ENCODE measurements at places on chromosomes 5 and 9.

DNA sequence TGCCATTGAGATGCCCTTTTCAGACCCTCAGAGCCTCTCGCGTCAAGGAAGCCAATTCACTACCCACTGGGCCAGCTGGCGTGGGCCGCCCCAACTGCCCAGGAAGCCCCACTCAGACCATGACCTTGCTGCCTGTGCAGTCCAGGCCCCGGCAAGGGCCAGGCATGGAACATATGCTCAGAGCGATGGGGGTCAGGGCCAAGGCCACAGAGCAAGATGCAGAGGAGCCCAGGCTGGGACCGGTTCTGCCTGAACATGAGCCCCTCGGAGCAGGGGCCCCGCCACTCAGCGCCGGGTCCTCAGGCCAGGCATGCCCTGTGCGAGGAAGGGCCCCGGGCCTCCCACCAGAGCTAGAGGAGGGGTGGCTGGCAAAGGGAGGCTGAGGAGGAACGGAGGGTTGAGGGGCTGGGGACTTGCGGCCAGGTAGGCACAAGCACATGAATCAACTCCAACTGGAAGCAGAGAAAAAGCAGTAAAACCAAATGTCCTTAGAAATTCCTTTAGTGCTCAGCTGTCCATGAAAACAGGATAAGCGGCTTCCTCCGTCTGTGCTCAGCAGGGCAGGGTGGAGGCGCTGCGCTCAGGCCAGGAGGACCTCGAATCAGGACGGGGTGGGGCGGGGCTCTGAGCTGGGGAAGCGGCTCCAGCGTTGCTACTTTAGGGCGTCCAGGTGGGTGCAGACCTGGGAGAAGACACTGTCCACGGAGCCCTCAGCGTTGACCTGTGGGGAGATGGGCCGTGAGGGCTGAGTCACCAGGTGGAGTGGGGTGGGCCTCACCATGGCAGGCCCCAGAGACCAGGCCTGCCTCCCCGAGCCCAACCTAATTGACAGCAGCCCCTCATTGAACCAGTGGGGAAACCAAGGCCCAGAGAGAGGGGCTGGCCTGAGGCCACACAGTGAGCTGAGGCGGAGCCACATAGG is 9.9 kb downstream of the AK1 start:
- no peak for DNase-seq

GRCh38 chr9:91714020-91714806 is 235.8 kb downstream of the ROR2 start:
- DNase-seq, result no peak

DNA sequence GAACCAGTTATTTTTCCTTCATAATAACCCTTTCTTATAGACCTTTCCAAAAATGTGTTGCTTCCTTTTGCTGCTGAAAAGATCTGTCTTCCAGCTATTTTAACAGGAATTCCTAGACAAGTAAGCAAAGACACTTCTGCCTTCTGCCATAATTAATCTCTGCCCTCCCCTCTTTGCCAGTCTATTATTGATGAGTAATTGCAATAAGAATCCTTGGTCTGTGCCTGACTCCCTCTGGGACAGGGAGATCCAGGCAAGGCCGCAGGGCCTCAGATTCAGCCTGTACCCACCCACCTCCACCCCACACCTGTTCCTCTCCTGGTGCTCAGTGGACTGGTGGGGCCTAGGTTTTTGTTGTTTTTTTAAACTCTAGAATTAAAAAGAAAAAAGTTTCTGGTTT is 8.3 kb downstream of the FOXD1 start:
- no peak for DNase-seq

DNA sequence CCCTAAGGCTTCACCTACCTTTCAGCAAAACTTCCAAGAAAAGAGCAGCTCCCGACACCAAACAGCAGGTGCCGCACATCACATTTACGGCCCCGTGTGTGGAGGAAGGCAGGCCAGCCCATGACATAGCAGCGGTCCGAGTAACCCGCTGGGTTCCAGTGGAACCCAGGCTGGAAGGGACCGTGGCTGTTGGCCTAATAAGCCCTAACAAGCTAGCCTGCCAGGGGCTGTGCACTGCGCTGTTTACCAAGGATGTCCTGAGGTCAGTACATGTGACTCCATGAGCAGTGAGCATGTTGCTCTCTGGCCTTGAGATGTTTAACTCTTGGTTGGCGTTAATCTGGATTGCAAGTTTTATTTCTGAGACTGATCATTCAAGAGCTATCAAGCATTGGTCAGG is 131.5 kb downstream of the FSTL4 start:
- DNase-seq, result no peak

GRCh38 chr5:140383300-140383699 is 18.3 kb upstream of the ANKHD1 start:
- no peak for DNase-seq

- no peak for DNase-seq
Measured at GRCh38 chr5:25948278-25948677, 1090.1 kb downstream of the CDH9 start.

DNA sequence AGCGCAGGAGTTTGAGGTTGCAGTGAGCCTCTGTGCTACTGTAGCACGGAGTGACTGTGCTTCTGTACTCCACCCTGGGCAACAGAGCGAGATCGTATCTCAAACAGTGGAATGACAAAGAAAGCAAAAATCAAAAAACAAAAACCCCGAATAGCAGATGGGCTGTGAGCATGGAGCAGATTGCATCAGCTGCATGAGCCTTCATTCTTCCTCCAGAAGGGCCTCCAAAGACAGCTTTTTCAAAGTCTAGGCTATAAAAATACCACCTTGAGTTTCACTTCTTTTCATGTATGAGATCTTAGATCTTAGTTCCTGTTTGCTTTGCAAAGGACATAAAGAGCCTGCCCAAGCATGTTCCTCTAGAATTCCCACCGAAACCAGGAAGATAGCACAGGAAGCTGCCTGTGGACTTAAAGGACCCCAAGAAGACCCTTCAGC is 15.0 kb upstream of the HSPB3 start:
- DNase-seq, result no peak

DNA sequence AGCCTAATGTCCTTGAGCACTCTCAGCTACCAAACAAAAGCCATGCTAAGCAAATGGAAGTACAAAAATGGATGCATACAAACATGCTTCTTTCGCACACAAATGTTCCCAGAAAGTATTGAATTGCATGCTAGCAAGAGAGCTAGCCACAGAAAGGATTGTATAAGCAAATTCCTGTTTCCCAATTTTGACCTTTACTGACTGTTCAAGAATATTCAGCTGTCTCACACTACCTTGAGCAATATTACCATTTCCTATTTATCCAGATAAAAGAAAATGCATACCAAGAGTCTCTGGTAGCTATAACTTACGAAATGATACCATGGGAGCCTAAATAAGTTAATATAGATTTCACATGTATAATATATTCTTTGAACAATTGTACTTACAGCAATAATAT is 264.6 kb downstream of the TMEM167A start:
- no peak for DNase-seq

- no peak for DNase-seq
Measured at GRCh38 chr5:123089914-123090660, 1.0 kb downstream of the PRDM6 start.

DNA sequence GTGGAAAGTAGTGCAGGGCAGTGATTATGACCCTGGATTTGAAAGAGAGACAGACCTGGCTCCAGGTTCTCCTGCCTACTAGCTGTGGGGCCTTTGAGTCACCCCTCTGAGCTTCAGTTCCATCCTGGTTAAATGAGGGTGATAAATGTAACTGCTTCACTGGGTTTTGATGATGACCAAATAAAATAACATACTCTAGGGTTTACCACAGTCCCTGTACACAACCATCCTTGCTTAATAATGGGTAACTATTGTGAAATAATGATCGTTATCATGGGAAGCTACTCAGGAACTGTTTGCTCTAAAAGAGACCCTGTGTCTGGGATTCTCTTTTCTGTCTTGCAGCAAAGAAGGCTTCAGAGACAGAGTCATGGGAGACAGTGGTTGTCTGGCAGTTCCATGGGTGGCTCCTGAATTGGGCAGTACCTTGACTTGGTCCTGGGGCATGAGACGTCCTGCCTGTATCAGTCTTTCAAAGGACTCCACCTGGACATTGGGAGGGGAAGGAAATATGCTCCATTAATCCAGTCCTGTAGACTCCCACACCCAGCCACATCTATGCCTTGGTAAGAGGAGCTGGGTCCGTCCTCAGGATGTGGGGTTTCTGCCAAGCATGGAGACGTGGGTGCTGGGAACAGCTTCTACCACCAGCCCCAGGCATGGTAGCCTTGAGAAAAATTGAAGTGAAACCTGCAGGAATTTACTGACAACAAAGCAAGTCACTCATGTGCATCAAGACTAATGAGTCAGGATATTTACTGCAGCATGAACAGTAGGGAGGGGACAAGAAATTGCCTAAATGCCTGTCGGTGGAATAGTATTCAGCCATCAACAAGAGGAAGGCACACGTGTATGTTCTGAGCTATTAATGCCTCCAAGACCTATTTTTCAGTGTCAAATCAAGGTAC is 23.4 kb downstream of the AKNA start:
- DNase-seq, result no peak

- no peak for DNase-seq
Measured at GRCh38 chr5:150303660-150304386, 1.1 kb upstream of the ARSI start.

DNA sequence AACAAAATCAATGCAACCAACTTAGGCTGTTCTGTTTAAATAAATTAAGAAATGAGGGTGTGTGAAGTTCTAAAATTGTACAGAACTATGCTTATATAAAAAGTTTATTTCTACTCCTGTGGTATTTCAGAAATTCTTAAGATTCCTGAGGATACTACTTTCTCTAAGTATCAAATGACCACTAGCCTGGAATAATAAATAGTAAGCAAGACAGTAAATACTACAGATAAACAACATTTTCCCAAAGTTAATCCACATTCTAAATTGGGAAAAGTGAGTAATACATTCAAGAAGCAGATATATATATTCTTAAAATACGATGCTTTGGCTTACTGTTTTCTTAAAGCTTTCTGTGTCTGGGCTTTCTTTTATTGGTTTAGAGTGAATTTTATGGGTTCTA is 29.5 kb downstream of the CCNH start:
- no peak for DNase-seq

- DNase-seq, result no peak
Measured at GRCh38 chr9:30075451-30076199, 2308.8 kb upstream of the ACO1 start.

GRCh38 chr5:1744393-1745122 is 55.1 kb downstream of the MRPL36 start:
- no peak for DNase-seq

GRCh38 chr5:147565524-147565923 is 55.7 kb upstream of the DPYSL3 start:
- no peak for DNase-seq

GRCh38 chr5:143258559-143259253 is 144.8 kb downstream of the NR3C1 start:
- DNase-seq, result no peak
